ENCODE measurements at places on chromosomes 7 and 10.
A peak's percentile ranks its signal among the peaks of the same experiment; 100 is the strongest.

GRCh38 chr10:112195224-112195623 is 11.7 kb upstream of the GPAM start:
- no peak for DNase-seq

DNA sequence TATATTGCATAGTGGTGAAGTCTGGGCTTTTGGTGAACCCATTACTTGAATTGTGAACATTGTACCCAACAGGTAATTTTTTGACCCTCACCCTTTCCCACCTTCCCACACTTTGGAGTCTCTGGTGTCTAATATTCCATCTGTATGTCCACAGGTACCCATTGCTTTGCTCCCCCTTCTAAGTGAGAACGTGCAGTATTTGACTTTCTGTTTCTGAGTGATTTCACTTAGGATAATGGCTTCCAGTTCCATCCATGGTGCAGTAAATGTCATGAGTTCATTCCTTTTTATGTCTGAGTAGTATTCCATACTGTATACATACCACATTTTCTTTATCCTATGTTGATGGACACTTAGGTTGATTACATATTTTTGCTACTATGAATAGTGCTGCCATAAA is 91.5 kb upstream of the KIF5B start:
- no peak for DNase-seq

DNA sequence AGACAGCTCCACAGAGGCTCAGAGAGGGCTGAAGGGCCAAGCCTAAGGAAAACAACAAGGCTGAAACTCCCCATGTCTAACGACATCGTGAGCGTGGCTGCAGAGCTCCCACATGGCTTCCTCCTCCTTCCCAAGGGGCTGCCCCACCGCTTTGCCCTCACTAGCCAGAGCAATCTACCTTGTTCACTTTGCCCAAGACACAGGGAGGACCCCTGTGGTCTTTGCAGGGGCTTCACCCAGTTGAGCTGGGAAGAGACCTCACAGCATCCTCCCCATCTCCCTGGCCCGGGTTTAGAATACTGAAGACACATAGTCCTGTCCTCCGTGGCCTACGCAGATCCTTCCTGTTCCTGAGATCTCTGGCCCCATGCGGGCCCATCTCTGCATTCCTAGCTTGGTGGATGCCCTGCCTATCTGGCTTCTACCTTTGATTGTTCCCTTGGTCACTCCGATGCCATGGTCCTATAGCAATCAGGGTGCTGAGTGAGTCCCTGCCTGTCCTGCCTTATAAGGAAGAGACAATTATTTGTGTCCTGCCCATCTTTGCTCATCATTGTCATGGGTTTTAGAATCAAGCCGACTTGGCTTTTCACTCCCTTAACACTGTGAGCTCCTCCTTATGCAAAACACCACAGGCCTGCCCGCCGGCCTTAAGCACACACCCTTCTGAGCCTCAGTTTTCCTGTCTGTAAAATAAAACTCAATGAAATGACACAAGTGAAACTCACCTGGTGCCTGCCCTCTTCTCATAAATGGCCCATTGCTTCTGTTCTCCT is 73.2 kb downstream of the PARP12 start:
- no peak for DNase-seq

DNA sequence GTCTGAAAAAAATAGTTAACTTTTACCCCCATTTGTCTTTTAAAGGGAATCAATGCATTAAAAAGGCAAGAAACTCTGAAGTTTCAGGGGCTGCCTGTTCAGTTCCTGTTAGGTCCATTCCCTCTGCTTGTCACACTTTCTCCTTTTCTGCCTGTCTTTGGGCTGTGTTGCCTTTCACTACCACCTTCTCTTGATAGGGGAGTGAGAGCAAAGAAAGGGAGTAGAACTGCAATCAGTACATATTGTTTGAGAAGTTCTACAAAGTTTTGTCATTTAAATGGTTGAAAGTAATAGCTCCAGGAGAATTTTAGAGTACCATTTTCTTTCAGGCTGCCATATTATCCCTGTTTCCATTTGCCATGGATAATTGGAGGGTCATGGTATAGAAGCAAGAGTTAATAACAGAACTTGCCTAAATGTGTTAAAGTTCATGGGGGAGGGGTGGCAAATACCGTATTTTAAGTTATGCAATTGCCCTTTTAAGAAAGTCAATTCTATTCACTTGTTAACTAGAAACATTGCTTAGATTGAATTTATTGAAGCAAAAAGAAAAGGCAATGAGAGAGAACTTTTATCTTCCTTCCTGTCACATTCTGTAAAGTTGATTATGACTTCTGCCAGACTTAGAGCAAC is 38.6 kb downstream of the MPLKIP start:
- DNase-seq = no peak

DNA sequence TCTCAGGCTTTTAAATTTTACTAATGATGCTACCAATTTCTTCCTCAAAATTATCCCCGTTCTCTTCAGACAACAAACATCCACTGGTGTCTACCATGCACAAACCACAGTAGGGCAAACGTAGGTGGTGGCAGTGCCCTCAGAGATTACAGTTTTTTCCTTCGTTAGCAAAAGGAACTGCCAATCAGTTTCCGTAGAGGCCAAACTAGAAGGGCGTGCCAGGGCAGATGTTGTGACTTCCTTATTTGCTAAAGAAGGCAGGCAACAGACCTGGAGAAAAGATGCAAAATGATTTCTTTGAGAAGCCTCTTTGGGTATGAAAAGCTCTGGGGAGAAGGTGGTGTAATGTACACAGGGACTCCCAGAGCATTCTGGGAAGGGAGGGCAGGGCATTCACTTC is 7.6 kb upstream of the FAM180A start:
- no peak for DNase-seq

DNA sequence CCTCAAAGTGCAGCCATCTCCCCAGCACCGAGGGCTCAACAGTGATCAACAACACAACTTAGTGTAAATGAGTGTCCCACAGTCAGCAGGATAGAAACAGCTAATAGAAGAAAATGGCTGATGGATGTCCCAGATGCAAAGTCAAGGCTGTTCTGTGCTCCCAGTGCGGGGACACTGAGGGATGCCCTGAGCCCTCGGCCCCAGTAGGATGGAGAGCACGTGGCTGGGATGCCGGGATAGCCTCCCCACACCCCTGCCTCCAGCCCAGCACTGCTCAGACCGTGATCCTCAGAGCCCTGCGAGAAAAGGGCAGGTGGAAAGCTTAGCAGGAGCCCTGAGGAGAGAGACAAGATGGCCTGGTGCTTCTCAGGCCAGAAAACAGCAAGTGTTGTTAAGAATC is 243.9 kb upstream of the TCERG1L start:
- DNase-seq = no peak

DNA sequence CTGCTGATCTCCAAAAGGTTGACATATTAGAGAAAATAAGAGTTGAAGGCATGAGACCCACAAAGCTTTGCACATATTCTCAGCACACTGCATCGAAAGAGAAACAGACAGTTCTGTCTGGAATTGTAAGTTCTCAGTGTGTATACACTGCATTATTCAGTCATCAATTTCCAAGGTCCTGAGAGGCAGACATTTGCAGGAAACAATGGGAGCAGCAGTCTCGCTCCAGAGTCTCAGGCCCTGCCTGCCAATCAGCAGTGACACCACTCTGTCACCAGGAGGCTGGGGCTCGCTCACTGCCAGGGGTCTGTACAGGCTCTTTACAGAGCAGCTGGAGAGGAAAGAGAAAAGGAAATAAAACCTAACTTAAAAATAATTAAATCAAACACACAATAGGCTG is 36.3 kb downstream of the JAZF1 start:
- DNase-seq = peak; percentile 88

- DNase-seq = no peak
These were observed 497.5 kb upstream of the MGMT start for GRCh38 chr10:128969551-128969950.

- no peak for DNase-seq
These were observed 88.1 kb upstream of the PDCD4 start for GRCh38 chr10:110783509-110784107.

DNA sequence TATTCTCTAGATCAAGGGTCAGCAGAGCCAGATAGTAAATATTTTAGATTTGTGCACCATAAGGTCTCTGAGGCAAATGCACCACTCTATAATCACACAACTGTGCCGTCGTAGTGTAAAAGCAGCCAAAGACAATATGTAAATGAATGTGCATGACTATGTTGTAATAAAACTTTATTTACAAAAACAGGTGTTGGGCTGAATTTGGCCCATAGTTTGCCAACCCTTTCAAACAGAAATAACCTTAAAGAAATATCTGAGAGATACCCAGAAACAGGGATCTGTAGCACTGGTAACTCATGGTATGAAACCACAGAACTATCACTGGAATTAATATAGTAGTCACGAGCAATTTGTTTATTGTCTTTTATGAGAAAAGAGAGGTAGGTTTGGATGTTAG is 86.0 kb downstream of the ARID5B start:
- no peak for DNase-seq

DNA sequence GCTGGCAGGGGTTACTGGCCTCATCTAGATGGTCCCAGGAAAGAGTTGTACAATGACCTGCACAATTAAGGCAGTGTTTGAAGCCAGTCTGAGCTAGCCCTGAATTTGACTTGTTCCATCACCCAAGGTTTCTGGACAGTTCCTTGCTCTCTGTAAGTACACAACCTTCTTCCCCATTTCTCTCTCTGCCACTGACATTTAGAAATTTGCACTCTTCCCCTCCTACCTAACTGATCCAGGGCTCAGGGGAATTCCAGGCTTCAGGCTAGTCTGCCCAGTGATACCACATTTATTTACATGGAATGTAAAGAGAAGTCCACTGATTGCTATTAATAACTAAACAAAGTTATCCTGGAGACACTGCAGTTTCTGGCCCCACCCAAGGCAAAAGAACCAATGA is 139.0 kb upstream of the GPR26 start:
- no peak for DNase-seq

Data from pons (tissue), 1 donor.